ENCODE measurements at places on chromosomes 4 and X.
A peak's percentile ranks its signal among the peaks of the same experiment; 100 is the strongest.

- DNase-seq: no peak
Observed at GRCh38 chrX:53287493-53288138, 6.2 kb upstream of the IQSEC2 start.

DNA sequence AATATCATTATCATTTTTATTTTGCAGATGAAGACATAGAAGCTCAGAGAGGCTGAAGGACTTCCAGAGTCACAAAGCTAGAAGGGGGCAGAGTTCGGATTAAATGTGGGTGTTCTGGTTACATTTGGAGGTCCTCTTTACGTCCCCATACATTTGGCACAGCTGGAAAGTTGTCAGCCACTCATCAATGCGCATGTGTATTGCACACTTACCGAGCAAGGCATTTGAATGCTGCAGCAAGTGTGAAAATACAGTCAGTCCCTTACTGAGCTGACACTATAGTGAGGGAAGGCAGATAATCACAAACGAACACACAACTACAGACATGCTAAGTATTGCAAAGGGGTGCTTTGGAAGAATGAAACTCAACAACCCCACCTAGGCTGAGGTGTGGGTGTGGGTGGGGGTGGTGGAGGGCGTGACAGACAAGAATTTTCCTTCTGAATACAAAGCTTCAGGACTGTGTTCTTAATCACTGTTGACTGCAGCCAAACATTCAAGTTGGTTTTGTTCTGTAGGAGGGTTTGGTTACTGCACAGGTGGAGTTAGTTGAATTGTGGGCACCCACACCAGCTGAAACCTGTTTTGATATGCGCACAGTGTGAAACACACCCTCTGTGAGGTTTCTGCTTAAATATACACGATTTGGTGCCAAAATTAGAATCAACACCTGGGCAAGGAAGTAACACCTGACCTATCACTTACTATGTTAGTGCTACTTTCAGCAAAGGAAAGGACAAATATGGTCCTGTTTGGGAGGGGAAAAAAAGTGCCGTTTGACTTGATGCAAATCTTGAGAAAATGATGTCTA, 72.4 kb downstream of the COQ2 start:
- DNase-seq: no peak

- DNase-seq: no peak
Observed at GRCh38 chr4:144646523-144647094, 653 bp downstream of the HHIP start.

DNA sequence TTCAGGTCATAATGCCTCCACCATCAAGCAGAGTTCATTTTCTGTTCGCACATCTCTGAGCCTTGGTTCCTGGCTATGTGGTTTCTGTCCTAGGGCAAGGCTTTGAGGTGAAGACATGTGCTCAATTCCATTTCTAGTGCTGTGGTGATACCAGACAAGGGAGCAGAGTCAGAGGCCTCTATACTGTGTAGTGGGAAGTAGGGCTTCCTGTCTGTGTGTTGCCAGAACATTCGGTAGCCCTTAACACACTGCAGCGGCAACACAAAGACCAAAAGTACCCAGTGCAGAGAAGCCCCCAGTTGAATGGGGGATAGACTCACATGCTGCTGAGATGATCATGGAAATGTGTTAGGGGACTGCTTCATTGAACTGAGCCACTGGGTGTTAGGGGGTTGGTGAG, 56.4 kb downstream of the STARD8 start:
- DNase-seq: no peak

- no peak for DNase-seq
Observed at GRCh38 chr4:40438384-40439026, 103.4 kb downstream of the CHRNA9 start.

DNA sequence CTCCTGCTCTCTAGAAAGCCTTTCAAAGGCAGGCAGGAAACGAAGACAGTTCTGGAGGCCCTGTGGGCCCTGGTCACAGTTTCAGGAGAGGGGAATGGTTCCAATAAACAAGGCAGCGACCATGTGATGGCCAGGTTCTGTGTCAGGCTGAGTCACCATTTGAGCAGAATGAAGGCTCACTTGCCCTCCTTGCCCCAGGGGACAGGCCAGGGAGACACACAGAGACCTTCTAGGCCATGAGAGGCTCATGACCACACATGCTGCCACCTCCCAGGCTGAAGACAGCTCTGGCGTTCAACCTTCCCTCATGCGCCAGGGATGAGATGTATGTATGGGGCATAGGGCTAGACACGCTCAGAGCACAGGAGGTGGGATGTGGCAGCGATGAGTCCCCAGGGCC, 22.9 kb upstream of the TRIM2 start:
- no peak for DNase-seq

GRCh38 chr4:128725405-128726055, 84.0 kb upstream of the JADE1 start:
- DNase-seq: no peak

DNA sequence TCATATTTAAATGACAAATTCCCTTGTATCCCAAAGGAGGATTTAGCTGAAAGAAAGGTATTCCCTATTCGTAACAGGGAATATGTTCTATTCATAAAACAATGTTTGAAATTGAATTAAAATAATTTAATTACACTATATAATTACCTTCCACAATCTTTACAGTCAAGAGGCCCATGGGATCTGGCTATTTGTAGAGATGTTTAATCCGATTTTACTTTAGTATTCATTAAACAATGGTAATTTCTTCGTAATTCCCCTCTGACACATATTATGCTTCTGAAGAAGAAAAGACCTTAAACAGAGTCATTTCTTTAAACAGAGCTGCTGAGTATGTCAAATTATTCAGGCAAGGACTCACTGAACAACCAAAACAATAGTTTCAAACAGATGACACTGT, 98.8 kb downstream of the MAGEC1 start:
- no peak for DNase-seq

- no peak for DNase-seq
Observed at GRCh38 chr4:154454710-154455109, 36.9 kb downstream of the DCHS2 start.

- no peak for DNase-seq
Observed at GRCh38 chr4:122845760-122846159, 19.1 kb downstream of the FGF2 start.

DNA sequence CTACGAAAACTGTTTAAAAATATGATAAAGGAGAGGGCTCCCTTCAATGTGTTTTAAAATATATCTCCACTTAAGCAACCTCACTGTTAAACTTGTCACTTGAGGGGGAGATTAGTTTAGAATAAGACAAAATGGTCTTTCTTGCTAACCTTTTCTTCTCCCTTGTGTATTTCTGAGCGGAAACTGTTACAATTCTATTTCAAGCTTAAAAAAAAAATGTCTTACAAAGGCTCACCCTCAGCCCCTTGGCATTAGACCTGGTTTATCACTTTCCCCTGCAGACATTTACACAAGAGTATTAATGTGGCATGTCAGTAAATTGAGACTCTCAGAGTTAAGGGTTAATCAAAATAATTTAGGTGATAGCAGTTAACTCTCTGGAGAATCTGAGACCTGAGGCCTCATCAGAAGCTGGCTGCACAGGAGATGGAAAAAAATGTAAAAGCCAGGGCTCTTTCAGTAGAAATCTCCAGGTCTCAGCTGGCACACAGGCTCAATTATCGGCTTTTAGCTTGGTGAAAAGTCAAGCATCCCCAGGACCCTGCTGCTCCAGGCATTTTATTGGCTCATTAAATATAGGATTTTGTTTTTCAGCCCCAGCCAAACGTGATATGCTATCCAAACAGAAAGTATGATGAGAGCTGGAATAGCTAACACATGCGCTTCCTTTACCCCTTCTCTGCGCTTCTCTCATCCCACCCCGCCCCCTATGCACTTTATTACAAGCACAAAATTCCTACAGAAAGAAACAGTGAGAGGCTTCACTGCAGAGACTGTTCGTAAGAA, 130.5 kb downstream of the PPA2 start:
- no peak for DNase-seq

DNA sequence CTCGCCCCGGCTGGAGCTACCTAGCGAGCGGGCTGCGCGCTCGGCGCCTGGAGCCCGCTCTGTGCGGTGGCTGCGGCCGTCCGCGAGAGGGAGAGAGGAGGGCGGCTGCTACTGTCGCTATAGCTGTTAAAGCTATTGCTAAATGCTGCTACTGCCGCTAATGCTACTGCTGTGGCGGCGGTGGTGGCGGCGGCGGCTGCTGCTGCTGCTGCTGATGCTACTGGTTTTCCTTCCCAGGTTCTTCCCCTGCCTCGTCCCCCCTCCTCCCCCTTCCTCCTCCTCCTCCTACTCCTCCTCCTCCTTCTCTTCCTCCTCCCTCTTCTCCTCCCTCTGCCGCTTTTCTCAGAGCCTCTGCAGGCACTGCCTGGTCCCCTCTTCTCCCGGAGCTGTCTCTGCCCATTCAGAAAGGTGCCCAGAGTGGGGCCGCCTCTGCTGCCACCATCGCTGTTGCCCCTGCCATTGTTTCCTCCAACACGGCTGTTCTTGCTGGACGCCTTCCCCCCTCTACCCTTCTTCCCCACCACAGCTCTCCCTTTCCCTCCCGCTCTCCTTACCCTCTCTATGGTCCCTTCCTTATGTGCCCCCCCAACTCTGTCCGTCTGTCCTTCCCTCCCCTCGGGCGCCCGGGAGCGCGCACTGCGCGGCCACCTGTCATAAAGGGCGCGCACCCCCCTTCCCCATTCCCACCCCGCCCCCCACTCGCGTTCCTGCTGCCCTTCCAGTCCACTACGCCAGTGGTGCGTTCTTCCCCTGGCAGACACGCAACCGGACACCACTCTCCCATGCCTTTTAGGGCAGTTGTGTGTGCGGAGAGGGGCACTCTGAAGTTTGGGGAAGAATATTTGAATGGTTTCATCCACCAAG, at the start of gene NEXMIF:
TSS of gene NEXMIF (minus strand) at position 228 of the 864 bp plus-strand sequence.
- DNase-seq: no peak

GRCh38 chr4:109020861-109021260, 258.0 kb upstream of the ETNPPL start:
- DNase-seq: no peak

DNA sequence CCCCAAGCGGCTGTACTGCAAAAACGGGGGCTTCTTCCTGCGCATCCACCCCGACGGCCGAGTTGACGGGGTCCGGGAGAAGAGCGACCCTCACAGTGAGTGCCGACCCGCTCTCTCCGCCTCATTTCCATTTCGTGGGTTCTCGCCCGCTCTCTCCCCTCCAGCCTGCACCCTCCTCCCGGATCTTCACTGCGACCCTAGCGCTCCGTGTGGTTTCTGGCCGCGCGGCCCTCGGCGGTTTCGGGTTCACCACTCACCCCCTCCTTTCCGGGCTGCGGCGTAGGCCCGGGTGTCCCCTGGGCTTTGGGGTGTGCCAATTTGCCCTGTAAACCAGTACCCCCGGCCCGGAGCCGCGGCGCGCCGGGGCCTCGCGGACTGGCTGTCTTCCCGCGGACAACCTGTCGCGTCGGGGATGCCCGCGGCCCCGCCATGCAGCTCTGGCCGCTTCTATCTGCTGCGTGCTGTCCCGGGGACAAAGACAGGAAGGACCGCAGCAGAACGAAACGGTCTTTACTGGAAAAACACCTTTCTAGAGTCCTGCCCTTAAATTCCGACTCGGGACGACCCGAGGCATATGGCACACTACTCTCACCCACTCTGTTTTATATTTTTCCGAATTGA, 737 bp downstream of the FGF2 start:
- peak; percentile 7 for DNase-seq

DNA sequence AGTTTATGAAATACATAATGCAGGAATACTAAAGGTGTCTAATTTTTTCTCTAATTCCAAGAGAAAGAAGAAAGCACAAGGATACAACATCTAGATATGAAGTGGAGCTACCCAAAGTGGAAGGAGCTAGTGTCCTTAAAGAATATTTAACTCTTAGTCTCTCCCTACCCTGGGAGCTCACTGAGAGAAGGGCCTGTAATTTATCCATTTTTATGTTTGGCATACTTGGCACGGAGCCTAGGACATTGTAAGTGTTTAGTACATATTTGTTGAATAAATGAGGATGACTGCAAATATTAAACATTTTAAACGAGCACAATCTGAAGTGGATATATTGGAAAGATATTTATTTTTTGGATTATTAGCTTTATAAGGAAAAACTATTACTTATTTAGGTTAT, 674.8 kb downstream of the IQCM start:
- no peak for DNase-seq

GRCh38 chr4:54764476-54764875, 106.7 kb downstream of the KIT start:
- no peak for DNase-seq

GRCh38 chr4:7788193-7788592, 151.5 kb downstream of the AFAP1 start:
- DNase-seq: no peak

DNA sequence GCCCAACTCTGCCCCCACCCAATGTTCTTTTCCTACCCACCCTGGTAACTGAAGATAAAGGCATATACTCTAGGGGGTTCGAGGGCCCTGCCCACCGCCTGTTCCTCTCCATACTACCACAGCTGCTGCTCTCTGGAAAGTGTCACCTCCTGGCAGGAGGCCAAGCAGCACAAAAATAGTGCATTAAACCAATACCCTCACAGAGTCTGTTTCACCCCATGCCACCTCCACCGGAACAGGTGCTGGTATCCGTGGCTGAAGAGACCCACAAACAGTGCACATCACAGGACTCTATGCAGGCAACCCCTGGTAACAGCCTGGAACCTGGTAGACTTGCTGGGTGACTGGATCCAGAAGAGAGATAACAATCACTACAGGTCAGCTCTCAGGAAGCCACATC, 85.1 kb upstream of the CTSO start:
- DNase-seq: no peak

- DNase-seq: no peak
Observed at GRCh38 chrX:110346681-110347080, 12.0 kb upstream of the RTL9 start.

DNA sequence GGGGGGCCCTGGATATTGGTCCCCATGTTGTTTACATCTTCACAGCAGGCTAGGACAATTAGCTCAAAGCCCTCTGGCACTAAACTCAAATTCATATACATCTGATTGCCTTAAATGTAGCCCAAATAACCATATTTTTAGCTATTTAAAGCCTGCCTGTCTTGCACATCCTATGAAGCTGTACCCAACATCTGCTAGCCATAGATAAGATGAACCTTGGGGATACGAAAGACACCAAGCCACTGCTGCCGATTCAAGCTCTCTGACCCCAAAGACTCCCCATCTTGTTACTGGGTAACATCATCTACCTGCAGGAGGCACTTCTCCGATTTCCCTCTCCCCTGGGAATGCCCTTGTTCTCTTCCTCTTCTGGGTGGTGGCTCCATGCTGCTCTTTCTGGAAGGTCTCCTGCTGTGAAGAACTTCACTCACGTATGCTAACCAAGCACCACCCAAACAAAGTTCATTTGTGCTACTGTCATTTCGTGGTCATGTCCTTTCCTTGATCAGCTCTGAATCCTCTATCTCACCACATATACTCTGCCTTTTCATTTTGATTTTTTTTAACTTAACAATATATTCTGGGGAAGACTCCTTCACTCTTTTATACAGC, 107.7 kb upstream of the ATXN3L start:
- DNase-seq: no peak

GRCh38 chr4:102222838-102223409, 122.4 kb downstream of the SLC39A8 start:
- no peak for DNase-seq

- no peak for DNase-seq
Observed at GRCh38 chr4:40357738-40358137, 22.6 kb downstream of the CHRNA9 start.

DNA sequence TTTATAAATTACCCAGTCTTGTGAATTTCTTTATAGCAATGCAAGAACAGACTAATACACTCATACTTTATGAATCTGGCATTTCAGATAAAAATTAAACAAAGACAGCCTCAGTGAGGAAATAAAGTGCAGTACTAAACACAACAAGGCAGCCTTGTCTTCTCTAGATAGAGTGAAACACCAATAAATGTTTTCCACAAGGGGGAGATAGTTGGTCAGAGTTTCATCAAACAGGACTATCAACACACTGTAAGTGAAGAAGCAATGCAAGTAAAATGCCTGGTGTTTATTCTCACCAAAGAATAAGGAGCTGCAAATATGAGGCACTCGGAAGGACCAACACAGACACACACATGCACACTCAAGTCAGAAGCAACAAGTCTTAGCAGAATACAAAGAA, 62.8 kb downstream of the FAM9B start:
- no peak for DNase-seq

Measured in stimulated activated CD8-positive, alpha-beta memory T cell treated with anti-CD3 and anti-CD28 coated beads, Interleukin-7, amount 100 ng/mL, for 48 hours (primary cell).